Stimulated activated CD4-positive, alpha-beta T cell treated with anti-CD3 and anti-CD28 coated beads, Interleukin-4, amount 100 ng/mL, for 1 hour (primary cell): ENCODE measurements at places on chromosomes 7 and 10.

- no peak for DNase-seq
These were observed 55.2 kb upstream of the ZNF746 start for GRCh38 chr7:149552799-149553198.

- no peak for DNase-seq
These were observed 18.3 kb downstream of the FZD9 start for GRCh38 chr7:73451780-73452398.

DNA sequence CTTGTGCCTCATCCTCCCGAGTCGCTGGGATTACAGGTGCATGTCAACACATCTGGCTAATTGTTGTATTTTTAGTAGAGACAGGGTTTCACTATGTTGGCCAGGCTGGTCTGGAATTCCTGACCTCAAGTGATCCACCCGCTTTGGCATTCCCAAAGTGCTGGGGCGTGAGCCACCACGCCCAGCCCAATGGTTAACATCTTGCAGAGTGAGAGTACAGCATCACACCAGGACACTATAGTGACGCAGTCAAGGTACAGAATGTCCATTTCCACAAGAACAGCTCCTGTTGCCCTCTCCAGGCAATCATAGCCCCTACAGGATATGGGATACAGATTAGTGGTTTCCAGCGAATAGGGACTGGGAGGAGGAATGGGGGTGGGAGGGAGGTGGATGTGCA lies 34.0 kb downstream of the MYO1G start:
- DNase-seq = no peak

DNA sequence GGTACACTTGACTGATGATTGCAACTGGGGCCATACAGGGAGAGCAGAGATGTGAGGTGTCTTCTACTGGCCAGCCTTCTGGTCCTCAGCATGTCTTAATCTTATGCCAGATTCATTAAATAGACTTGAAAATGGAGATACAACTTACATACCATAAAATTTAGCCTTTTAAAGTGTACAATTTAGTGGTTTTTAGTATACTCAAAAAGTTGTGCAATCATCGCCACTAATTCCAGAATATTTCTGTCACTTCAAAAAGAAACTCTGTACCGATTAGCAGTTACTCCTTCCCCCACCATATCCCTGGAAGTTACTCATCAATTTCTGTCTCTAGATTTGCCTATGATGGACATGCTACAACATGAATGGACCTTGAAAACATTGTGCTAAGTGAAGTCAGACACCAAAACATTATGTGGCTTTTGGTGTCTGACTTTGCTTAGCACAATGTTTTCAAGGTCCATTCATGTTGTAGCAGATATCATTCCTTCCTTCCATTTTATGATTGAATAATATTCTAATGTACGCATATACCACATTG lies 53.0 kb downstream of the SH2D4B start:
- no peak for DNase-seq

DNA sequence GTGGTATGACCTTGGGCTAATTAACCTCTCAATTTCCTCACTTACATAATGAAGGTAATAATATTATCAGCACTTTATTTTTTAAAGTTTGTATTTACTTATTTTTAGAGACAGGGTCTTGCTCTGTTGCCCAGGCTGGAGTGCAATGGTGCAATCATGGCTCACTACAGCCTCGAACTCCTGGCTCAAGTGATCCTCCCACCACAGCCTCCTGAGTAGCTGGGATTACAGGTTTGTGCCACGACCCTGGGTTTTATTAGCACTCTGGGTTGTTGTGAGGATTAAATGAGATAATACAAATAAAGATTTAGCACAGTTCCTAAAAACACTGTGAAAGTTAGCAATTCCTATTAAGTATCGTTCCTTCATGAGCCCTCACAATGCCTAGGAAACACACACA lies 14.7 kb downstream of the BAMBI start:
- DNase-seq = no peak

- DNase-seq = no peak
These were observed 47.2 kb downstream of the MALSU1 start for GRCh38 chr7:23346316-23346715.

DNA sequence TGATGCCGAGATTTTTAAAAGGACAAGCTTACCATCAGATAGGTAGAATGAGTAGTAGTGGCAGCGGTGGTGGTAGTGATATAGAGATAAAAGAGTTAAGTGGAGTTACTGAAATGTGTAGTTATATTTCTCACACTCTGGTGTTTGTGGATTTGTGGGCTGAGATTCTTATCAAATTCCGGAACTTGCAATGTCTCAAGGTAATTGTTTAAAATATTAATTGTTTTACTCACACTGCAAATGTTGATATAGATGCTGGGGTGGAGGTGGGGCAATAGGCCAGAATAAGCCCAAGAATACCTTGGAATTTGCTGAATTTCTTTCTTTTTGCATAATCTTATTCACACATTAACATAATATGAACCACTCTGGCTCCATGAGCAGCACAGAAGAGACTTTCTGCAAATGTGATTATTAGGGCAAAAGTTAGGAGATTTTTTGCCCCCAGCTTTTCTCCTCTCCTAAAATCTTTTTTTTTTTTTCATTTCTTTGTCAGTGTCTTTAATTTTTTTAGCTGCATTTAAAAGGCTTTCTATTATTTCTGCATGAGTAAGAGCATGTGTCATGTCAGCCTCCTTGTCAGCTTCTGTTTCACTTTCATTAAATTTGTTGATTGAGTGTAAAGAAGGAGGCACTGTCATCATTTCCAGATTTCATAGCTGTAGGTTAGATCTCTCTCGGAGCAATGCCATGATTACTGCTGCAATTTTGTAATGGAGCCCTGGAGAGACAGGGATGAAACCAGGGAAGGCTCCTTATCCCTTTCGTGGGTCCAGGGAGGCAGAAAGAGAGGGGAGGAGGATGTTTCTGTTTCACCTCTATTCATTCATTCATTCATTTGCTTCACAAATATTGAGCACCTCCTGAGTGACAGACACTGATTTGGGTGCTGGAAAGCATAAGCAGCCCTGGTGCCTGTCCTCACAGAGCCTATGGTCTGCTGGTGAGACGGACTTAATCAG lies 13.1 kb upstream of the SGMS1 start:
- no peak for DNase-seq

- DNase-seq = no peak
These were observed 76.7 kb downstream of the CCNY start for GRCh38 chr10:35412900-35413491.

DNA sequence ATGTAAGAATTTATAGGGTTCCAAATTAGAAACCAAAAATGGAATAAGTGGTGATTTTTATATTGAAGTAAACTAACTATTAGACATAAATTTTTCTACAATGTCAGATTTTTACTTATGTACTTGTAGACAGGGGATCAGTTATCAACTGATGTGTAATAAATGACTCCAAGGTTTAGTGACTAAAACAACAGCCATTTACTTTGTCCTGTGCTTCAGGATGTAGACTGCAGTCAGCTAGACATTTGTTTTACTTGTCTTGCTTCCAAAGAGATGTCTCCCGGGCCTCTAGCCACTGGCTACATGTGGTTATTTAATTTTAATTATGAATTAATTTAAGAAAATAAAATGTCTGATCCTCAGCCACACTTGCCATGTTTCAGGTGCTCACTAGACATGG lies 249.7 kb upstream of the IGFBP3 start:
- no peak for DNase-seq

GRCh38 chr10:101693651-101693977 lies 1.4 kb downstream of the FBXW4 start:
- DNase-seq = no peak

GRCh38 chr10:26357203-26357602 lies 80.9 kb upstream of the APBB1IP start:
- DNase-seq = no peak

- no peak for DNase-seq
These were observed 331.6 kb downstream of the GFRA1 start for GRCh38 chr10:115941361-115941771.

GRCh38 chr7:30705008-30705407 lies 22.8 kb upstream of the CRHR2 start:
- DNase-seq = no peak

- no peak for DNase-seq
These were observed 40.2 kb upstream of the KLF6 start for GRCh38 chr10:3825244-3825643.

- no peak for DNase-seq
These were observed 181.7 kb downstream of the MYOF start for GRCh38 chr10:93300288-93300917.

DNA sequence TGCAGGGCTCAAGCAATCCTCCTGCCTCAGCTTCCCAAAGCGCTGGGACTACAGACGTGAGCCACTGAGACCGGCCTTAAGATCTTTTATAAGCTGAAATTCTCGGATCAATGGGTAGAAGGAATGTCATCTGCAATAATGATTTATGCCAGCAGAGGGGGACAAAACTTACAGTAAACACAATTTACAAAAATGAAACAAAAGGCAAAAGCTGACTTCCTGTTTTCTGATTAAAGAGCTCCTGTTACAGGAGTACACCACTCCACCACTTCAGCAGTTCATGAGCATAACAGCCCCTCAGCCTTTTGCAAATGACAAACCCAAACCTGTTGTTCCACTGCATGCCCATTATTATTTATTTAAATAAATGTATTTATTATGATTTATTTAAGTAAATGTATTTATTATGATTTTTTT lies 88.5 kb upstream of the ATP6V0A4 start:
- no peak for DNase-seq

GRCh38 chr7:68394131-68394530 lies 1204.1 kb upstream of the AUTS2 start:
- no peak for DNase-seq

GRCh38 chr10:85642421-85643170 lies 724.0 kb downstream of the GRID1 start:
- DNase-seq = no peak

GRCh38 chr10:47288916-47289495 lies 11.0 kb upstream of the GDF10 start:
- no peak for DNase-seq

DNA sequence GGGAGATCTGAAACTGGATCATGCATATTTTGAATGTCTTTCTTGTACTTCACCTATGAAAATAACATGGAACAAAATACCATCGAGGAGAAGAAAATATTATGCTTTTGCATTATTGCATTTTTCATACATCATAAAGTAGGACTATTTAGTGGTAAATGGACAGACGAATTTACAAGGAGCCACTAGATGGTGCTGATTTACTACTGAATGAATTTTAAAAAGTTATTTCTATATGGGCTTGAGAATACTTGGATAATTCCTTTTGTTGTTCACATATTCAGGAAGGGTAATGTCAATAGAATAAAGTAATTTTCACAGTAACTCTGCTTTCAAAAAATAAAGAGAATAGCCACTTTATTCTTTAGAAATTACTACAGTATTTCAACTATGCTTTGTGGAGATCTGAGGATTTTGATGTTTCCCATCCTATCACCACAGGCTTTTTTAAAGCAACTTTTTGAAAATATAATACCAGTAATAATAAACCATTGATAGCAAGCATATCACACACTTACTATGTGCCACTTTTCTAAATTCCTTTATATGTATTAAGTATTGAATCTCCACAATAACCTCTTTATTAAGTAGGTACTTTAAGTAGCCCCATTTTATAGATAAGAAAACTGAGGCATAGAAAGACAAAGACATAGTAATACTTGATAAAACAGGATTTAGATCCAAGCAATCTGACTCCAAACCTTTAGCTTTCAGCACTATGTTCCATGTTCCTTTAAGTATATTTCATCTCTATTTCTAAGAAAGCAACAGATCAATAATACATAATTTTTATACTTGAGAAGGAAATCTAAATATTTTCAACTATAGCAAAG lies 38.6 kb downstream of the NEBL start:
- DNase-seq = no peak

DNA sequence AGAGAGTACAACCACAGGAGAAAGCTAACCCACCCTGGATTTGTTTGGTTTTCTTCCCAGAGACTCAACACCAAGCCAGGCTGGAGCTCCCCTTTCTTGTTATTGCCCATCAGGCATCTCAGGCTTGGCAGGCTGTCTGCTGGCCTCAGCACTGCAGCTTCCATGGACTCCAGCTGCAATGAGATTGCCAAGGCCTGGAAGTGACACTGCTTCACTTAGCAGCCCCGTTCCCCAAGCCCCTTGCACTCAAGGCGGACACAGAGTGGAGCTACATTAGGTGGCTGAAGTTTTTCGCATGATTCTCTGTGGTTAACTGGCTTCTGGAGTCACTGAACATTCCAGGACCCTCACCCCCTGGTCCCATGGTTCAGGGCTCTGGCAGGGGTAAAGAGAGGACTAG lies 163.1 kb upstream of the GDF10 start:
- DNase-seq = no peak

GRCh38 chr10:88314362-88314761 lies 268.8 kb downstream of the RNLS start:
- no peak for DNase-seq

DNA sequence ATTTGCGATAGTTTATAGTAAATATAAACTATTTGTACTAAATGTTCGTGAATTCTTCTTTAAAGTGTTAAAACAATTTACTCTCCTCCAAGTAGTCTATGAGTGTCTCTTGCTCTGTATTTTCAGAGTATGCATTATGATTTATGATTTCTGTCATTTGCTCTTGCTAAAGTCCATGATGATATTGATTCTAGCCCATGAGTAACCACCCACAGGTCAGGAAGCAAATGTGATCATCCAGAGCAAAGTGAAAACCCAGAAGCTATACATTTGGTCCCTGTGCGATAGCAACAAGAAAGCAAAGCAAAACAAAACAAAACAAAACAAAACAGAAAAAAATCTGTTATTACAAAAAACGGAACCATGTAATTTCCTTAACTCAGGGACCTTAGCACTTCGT lies 225.9 kb downstream of the HDAC9 start:
- no peak for DNase-seq

- DNase-seq = no peak
These were observed 51.0 kb upstream of the OSBPL3 start for GRCh38 chr7:25031007-25031406.

DNA sequence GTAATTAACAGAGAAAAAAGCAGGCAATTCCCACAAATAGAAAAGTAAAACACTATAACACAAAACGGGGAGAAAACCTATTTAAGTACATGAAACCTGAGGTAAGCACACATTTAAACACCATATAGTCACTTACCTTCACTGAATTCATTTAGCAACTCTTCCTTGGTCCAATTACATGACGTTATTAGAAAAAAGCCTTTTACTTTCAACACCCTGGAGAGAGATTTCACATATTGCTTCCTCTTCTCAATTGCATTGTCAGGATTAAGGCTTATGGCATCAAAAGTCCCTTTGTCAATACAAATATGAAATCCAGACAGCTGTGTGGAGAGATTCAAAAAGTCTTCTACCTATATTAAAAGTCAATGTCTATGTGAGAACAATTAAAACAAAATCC lies 21.1 kb upstream of the FAM53B start:
- no peak for DNase-seq

DNA sequence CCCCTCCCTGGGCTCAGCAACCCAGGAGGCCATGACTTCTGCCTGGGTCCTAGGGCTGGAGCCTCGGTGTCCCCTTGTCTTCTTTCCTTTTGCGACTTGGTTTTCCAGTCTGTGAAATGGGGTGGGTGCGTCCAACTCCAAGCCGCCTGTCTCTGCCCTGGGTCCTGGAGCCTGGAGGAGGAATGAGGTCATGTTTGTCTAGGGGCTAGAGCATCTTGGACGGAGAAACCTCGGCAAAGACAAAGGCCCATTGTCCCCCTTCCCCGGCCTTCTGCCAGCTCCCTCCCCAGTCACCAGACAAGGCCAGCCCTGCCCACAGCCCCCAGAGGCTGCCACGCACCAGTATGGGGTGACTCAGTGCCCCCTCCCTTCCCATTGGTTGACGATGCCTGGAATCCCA lies 39.8 kb upstream of the ELN start:
- DNase-seq = no peak
